ENCODE measurements at places on chromosomes 1 and 21. TPM values are rescaled to one million over a fixed set of nuclear protein-coding genes. Genes with fewer than 3 reads are reported as not detected.

The BARHL2 gene
- not detected for total RNA-seq

The ANKRD65 gene
- 0.18 TPM for total RNA-seq

The ANGPTL1 gene
- not detected for total RNA-seq

The SPATA21 gene
- total RNA-seq, result not detected

The ADORA3 gene
- total RNA-seq, result not detected

DNA sequence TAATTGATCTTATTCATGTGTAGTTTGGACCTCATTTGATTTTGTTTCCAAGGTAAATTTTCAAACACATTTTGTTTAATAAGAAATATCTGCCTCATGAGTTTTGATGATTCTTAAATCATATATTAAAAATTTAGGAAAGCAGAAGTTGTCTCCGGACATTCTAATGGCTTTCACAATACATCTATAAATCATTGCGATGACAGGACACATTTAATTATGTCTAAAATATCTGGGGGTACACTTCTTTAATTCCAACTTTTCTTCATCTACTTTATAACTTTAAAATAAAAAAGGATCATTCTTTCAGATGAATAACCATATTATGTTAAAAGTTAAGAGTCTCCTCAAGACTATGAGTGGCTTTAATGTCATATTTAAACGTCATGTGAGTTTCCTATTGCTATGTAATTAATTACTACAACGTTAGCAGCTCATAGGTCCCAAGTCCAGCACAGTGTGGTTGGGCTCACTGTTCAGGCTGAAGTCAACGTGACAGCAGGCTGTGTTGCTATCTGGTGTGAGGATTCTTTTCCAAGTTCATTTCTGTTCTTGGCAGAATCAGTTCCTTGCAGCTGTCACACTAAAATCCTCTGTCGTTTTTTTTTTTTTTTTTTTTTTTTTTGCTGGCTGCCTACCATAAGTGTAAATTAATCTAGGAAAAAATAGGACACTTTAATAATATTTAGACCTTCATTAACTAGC, 893.5 kb downstream of the LTN1 start:
- no peaks in the 10 kb centered on the region for H3K4me1 ChIP-seq
- H3K27me3 ChIP-seq, result no peaks in the 10 kb centered on the region
- H3K36me3 ChIP-seq, result no peaks in the 10 kb centered on the region

DNA sequence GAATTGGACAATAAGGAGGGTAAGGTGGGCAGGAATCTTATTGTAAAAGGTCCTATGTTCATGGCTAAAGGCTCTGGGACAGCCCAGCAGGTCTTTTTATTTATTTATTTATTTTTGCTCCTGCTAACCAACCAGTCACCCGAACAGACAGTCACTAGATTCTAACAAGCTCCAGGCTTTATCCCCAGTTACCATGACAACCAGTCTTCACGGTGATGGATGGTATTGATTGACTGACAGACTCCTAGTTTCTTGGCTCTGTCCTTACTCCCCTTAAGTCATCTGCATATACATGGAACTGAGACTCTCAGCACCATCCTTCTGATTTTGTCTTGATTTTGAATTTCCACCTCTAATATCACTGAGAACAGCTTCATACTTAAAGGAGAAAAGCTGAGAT, 44.3 kb downstream of the C8A start:
- DNase-seq, result no peak
- no peaks in the 10 kb centered on the region for H3K36me3 ChIP-seq
- no peaks in the 10 kb centered on the region for H3K4me1 ChIP-seq
- no peak overlapping the region for H3K27ac ChIP-seq
- peaks cover 14% of the 10 kb centered on the region for H3K27me3 ChIP-seq
- H3K4me3 ChIP-seq, result no peak overlapping the region

GRCh38 chr1:66490816-66491215, 43.1 kb upstream of the SGIP1 start:
- peaks cover 11% of the 10 kb centered on the region for H3K4me1 ChIP-seq
- H3K36me3 ChIP-seq, result no peaks in the 10 kb centered on the region
- H3K4me3 ChIP-seq, result no peak overlapping the region
- DNase-seq, result no peak

- H3K36me3 ChIP-seq, result no peaks in the 10 kb centered on the region
- H3K27ac ChIP-seq, result no peak overlapping the region
- H3K27me3 ChIP-seq, result peaks cover 23% of the 10 kb centered on the region
- no peak for DNase-seq
- no peaks in the 10 kb centered on the region for H3K4me1 ChIP-seq
These were observed 7.7 kb downstream of the MROH7 start for GRCh38 chr1:54649130-54649898.

DNA sequence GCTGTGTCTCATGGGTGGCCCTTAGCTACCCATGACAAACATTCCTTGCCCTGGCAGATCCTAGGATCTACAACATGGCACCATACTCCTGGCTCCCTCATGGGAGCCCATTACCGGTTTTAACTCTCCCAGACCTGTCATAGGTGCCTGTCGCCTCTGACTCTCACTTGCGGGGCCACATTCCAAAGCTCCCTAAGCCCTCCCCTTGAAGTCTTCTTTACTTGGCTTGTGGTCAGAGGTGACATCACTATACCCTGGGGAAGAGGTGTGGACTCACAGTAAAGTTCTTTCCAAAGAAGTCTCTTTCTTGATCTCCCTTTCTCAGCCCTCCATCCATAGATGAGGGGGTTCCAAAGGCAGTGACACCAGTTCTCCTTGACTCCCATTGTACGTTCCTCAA, 5.4 kb upstream of the SLAMF9 start:
- no peaks in the 10 kb centered on the region for H3K27me3 ChIP-seq
- no peak overlapping the region for H3K4me3 ChIP-seq
- H3K4me1 ChIP-seq, result peaks cover 26% of the 10 kb centered on the region
- peak overlapping the region; percentile 50 for H3K27ac ChIP-seq
